ENCODE measurements at places on chromosomes 5 and 9. TPM values are rescaled to one million over a fixed set of nuclear protein-coding genes. Genes with fewer than 3 reads are reported as not detected.

Gene GABRP
- 13.5 TPM for total RNA-seq

Gene HTR1A
- total RNA-seq = not detected

Gene C5orf58
- not detected for total RNA-seq

Gene ENDOG
- 36.7 TPM for total RNA-seq

Gene EPB41L4B
- total RNA-seq = 3.8 TPM

Gene LCN1
- total RNA-seq = not detected

All from esophagus squamous epithelium (tissue), 5 donors.